ENCODE measurements at places on chromosomes 12 and 14.
A peak's percentile ranks its signal among the peaks of the same experiment; 100 is the strongest.

DNA sequence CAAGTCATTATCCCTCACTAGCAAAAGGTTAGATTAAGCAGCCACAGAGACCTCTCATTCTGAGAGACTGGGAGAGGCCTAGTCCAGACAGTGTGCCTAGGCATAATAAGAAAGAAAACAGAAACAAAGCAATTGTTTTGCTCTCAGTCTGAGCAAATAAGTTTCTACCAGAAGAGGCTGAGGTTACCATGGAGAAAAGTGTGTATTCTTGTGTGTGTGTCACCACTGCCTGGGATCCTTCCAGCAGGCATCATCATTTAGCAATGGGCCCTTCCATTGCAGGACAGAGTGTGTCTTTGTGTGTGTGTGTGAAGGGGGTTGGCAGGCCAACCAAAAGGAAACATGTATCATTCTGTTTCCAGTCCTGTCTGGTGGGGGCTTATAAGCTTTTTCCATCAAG is 3.7 kb downstream of the EFS start:
- DNase-seq = no peak

GRCh38 chr14:35766700-35767082 is 42.4 kb downstream of the RALGAPA1 start:
- DNase-seq = no peak

DNA sequence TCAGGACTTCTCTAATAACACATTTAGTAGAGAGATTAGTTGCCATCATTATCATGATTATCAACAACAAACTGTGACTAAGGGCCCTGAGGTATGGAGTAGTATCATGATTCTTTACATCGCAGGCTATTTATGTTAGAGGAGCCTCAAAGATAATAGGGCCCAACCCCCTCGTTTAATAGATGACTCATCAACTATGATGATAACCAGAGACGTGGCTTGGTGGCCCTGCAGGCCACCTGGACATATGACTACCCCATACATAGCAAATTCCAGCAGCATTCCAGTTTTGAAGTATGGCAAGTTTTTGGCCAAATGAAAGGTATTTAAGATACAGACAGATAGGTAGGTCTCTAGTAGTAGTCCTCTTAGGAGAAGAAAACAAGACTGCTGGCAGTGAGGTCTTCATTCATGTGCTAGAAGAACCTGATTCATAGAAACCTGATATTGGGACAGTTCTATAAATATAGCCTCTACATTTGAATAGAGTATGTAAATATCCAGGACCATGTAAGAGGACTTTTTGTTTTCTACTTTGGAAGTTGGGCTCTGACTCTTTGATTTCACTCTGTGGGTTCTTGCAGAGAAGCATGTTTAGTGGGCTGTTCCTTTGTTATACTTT is 5.6 kb downstream of the RIC8B start:
- no peak for DNase-seq

- DNase-seq = no peak
Measured at GRCh38 chr12:124764451-124764850, 99.2 kb downstream of the SCARB1 start.

- DNase-seq = no peak
Measured at GRCh38 chr12:76554405-76555230, 5.0 kb downstream of the OSBPL8 start.

- no peak for DNase-seq
Measured at GRCh38 chr14:35279369-35279768, 12.8 kb upstream of the PSMA6 start.

GRCh38 chr12:47082796-47083621 is 3.2 kb upstream of the AMIGO2 start:
- no peak for DNase-seq

DNA sequence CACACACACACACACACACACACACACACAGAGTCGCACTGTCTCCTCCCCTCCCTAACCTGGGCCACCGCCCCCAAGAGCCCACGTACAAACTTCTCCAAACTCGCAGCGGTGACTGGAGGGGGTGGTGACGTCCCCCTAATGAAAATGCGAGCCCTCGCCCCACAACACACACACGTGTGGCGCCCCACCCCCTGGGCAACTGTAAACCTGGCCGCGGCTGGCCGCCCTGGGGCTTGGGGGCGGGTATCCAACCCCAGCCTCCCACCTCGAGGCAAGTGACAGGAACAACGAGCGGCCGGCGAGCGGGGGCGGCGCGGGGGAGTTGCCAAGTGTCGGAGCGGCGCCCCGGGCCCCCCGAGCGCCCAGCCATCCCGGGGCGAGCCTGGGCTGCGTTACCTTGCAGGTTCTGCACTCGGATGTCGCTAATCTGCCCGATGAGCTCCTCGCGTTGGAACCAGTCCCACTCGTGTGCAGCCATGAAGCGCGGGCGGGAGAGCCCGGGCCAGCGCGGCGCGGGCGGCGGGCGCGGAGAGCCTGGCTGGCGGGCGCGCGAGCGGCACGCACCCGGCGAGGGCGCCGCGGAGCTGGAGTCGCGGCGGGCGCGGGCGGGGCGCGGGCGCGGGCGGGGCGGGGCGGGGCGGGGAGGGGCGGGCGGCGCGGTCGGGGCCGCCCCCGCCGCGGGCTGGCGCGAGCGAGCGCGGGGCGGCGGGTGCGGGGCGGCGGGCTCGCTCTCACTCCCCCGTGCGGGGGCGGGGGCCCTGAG is at the start of gene CLMN:
Gene CLMN (minus strand): TSS at position 597 of the 766 bp plus-strand sequence. CDS start 116 bp downstream, at position 481.
- DNase-seq = peak; percentile 64

- no peak for DNase-seq
Measured at GRCh38 chr12:237026-237815, 23.3 kb upstream of the SLC6A12 start.

GRCh38 chr12:125284945-125285685 is 219.9 kb downstream of the AACS start:
- no peak for DNase-seq

DNA sequence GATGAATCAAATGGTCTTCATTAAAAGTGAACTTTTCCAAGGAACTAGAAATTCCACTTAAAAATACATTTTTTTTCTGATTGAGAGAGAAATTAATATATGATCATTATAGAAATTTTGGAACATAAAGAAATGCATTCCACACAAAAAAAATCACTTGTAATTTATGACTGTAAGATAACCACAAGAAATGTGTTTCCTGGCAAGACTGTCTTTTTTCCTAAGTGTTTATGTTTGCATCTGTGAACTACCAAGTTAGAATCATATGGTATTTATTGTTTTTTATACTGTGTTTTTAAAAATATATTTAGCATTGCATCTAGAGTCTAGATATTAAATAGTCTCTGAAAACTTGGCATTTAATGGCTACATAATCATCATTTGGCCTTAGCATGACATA is 726.8 kb downstream of the BCL11B start:
- no peak for DNase-seq

- no peak for DNase-seq
Measured at GRCh38 chr14:68767248-68767645, 25.6 kb downstream of the ZFP36L1 start.

DNA sequence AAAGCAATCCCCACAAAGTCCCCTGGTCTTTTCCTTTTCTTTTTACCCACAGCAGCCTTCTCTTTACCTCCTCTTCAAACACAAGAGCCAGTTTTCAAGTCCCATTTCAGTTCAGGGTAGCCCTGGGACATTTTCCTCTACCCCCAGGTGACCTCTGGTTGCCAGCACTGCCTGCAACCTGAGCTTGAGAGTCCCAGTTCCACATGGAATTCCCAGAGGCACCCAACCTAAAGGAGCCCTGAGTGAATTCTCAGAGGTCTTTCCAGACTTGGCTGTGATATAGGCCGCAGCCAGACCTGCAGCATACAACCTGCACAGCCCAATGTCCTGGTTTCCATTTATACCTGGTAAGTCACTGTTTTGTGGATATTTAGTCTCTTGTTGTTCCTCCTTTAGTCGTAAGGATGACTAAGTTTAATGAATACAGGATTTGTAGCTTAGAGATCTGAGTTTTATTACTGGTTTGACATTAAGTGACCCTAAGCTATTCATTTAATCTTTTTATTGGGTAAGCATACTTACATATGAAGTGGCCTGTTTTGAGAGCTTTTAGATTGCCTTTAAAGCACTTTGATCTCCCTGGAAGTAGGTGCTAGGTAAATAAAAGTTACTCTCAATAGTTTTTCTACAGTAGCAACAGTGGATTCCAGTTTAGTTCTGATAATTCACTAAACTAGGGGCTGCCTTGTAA is 159.8 kb downstream of the TGFB3 start:
- no peak for DNase-seq
